Left renal pelvis (tissue), 4 donors: ENCODE measurements at places on chromosomes 12 and 14.

GRCh38 chr14:33432407-33433023, 493.8 kb downstream of the NPAS3 start:
- no peak for DNase-seq

DNA sequence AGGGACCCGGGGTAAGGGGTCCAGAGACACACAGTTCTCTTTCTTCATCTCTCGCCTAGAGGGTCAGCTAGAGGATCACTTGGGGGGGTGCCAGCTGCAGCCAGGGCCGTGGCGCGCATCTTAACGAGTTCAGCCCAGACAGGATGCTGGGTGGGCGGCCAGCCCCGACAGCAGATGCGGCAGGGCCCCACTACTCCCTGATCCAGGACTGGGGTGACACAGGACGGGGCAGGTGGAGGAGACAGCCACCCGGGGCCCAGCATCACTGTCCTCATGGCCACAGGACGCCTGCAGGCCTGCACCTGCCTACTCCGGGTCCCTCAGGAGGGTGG, 12.8 kb downstream of the AKT1 start:
- DNase-seq, result no peak

GRCh38 chr12:2190085-2190484, 137.3 kb downstream of the CACNA1C start:
- no peak for DNase-seq

DNA sequence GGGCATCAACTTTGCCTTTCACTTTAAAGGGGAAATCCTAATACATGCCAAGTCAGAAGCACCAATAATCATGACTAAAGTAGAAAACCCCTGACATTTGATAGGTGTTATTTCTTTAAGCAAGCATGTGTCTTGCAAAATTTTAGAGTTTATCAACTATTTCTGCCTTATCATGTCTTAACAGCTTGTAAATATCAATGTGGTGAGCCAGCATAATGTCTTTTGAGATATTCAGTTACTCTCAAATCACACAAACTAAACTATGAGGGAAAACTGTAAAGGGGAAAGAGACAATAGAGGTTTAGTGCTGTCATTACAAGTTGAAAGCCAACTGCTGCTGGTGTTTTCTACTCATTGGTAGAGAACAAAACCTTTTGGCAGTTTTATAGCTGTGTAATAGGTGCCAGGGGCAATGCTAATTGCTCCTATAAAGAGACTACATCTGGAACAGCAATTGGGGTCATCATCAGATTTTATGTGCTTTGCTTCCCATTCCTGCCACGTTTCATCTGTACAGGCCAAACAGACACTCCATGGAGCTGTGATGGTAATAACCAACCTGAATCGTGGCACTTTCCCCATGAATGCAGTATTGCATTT, 1027.4 kb downstream of the FSCB start:
- DNase-seq, result no peak

GRCh38 chr14:54803926-54804537, 98.6 kb downstream of the GCH1 start:
- DNase-seq, result no peak

GRCh38 chr12:131368668-131369071, 342.2 kb upstream of the SFSWAP start:
- no peak for DNase-seq

GRCh38 chr12:109518820-109519665, 41.6 kb downstream of the UBE3B start:
- DNase-seq, result peak; percentile 33

GRCh38 chr14:77565289-77565993, 51.0 kb downstream of the SPTLC2 start:
- DNase-seq, result no peak

DNA sequence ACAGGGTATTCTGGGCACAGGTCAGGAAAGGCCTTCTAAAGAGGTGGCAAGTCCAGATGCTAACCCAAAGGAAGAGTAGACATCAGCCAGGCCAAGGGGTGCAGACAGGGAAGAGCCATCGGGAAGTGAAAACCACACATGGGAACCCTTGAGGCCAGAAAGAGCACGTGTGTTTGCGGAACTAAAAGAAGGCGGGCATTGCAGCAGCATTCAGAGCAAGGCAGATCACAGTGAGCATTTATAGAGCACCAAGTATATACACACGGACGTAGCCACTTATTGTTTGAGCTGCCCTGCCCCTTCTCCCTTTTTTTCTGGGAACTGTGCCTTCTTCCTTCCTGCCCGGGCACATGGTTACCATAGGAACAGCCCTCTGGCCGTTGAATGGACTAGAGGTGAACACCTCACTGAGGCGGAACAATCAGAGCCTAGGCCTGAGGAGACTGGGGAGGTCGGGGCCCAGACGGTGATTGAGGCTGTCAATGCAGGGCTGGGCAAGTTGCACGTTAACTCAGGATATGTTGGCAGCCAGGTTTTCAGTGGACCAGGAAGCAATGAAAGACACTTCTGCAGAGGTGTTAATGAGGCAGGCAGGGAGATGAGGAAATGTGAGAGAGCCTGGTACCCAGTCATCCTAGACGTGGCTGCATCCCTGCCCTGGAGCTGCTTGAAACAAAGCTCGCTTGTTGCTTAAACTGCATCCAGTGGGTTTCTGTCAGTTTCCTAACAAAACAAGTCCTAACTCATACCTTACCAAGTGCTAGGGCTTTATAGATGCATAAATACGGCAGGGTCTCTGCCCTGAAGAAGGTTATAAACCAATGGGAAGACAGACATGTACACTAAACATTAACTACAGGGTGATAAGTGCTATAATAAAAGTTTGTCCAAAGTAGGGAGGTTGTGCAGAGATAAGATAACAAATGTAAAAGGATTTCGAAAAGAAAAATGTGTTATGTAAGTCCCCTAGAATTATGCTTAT, 34.2 kb downstream of the MOAP1 start:
- no peak for DNase-seq
